ENCODE measurements at places on chromosomes 5 and 9.

DNA sequence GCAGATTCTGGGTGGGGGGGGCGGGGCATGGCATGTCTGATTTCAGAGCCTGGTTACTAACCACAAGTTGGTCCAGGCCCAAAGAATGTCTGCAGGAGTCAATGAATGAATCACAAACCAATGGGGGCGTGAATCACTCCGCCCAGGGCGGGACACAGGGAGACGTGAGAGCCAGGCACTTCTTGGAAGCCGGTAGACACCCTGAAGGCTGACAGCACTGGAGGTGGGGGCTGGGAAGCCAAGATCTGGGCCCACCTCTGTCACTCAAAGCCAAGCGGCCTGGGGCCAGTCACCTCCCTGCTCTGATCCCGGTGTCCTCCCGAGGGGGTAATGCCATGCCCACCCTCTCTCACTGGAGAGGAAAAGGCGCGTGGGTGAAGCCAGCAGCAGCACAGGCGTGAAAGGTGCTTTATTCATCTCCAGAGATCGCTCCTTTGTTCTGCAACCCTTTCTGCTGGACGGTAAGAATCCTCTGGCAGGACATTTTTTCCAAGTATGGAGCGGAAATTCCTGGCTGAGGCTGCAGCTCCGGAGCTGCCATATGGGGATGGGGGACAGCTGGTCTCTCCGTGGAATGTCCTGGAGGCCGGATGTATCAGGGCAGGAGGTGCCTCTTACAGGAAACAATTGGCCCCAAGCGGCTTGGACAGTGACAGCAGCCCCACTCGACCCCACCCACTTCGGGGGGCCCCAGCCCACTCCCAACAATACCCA lies 85.0 kb downstream of the STK10 start:
- no peak for DNase-seq

GRCh38 chr9:137552022-137552768 lies 516 bp downstream of the MRPL41 start:
- DNase-seq, result no peak

- no peak for DNase-seq
Observed at GRCh38 chr9:124001866-124002525, 9.6 kb upstream of the LHX2 start.

DNA sequence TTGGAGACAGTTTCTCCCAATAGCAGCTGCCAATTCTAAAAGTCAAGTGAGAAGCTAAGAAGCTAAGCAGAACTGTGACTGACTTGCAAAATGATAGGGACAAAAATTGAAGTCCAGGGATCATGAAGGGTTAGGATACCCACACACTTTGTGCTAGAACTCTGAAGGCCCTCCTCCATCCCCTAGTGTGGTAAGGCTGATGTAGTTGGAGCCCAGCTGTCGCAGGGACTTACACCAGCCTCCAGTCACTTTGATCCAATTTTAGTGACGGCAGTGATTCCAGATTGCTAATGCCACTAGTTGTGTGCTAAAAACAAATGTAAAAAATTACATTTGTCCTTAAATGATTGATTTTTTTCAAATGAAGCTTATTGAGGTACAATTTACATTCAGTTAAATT lies 742.7 kb upstream of the ZNF608 start:
- DNase-seq, result no peak

- no peak for DNase-seq
Observed at GRCh38 chr9:134515026-134515821, 126.4 kb upstream of the COL5A1 start.
